Tibial nerve (tissue), 4 donors: ENCODE measurements at places on chromosomes 2 and 18. TPM values are rescaled to one million over a fixed set of nuclear protein-coding genes. Genes with fewer than 3 reads are reported as not detected.

The HOXD10 gene
- 0.39 TPM for total RNA-seq

The POMC gene
- total RNA-seq, result 9.8 TPM

The GATA6 gene
- 4.2 TPM for total RNA-seq

The CERS6 gene
- total RNA-seq, result 38.7 TPM

The FIGN gene
- 12.4 TPM for total RNA-seq

The ABCB11 gene
- not detected for total RNA-seq

The GAREM1 gene
- total RNA-seq, result 29.3 TPM

GRCh38 chr2:72778410-72778809, 47.4 kb downstream of the EXOC6B start:
- no peak for DNase-seq

GRCh38 chr2:225120186-225120585, 77.9 kb upstream of the DOCK10 start:
- DNase-seq, result no peak

- DNase-seq, result no peak
Measured at GRCh38 chr2:88656690-88657089, 29.4 kb upstream of the EIF2AK3 start.

DNA sequence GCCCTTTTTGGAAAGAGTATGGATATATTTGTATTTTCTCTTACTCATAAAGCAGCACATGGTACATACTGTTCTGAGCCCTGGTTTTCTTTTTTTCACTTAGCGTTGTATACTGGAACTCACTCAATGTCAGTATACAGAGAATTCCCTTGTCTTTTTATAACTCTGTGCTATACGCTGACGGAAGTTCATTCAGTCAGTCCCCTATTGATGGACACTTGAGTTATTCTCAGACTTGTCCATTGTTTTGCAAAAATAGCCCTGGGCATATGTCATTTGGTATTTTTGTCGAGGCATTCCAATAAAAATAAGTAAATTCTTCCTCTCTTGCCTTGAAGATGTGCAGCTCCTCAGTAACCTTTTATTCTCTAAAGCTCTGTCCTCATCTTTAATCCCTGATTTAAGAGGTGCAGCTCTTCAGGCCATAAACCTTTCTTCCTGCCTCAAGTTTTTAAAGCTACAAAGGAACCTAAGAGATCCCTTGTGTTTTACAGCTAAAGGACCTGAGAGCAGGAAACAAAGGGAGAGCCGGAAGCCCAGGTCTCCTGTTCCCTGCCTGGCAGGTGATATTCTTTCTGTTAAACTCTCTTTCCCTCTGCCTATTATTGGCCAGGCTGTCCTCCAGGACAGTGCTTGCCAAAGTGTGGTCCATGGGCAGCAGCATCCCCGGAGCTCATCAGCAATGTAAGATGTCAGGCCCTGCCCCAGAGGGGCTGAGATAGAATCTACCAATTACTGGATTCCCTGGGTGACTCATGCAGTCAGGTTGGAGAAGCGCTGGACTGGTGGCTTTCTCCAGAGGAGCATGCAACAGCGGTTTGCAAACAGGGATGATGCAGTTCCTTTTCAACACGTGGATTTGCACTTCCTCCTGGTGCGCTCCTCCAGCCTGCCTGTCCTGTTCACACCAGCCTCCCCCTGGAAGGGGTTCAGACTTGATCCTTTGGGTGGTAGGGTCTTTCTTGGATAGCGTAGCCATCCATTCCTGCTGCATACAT, 158.0 kb downstream of the NEDD4L start:
- no peak for DNase-seq

DNA sequence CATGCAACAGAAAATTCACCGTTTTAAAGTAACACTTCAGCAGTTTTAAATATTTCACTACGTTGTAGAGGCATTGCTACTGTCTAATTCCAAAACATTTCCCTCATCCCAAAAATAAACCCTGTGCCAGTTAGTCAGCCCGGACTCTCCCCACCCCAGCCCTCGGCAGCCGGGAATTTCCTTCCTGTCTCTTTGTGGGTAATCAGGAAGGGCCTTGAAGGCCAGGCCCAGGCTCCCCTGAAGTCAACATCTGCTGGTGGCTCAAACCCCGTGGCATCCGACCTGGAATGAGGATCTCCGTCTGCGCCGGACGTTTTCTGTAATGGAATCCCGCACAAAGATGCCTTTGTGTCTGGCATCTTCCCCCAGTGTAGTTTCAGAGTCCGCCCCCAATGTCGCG, 219.6 kb downstream of the SNTG2 start:
- no peak for DNase-seq

- no peak for DNase-seq
Measured at GRCh38 chr2:222296911-222297599, 1.7 kb downstream of the PAX3 start.

- DNase-seq, result no peak
Measured at GRCh38 chr2:56084111-56084901, 99.5 kb upstream of the CCDC85A start.

- DNase-seq, result no peak
Measured at GRCh38 chr2:177666408-177666807, 273.8 kb downstream of the AGPS start.

GRCh38 chr2:191506515-191506914, 171.4 kb upstream of the NABP1 start:
- DNase-seq, result no peak

GRCh38 chr2:11742317-11742701, 4.1 kb upstream of the LPIN1 start:
- DNase-seq, result no peak

DNA sequence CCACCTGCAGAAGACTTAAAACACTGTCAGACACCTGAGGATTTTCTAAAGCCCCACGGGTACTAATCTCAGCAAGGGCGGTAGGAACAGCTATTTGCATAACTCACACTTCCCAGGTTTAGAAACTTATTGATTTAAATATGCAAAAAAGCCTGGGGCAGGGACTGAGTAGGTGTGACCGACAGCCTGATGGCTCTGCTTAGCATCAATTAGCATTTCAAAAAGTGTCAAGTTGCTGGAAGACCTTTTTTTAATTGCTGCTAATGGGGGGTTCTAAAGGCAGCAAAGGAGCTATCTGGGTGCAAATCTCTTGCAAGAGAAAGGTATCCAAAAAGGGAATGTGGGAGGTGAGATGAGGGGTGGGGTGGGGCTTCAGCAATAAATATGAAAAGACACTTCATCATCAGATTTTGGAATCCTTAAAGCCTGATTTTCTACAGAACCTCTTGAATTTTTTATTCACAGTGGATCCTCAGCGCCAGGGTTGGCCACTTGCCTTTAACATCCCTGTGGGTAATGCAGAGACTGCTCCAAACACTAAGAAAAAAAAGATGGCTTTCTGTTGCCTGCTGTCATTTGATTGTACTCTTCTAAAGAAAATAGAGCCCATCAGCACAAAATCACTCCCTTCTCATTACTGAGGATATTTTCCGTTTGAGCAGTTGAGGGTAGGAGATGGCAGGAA, 121.1 kb upstream of the RMP24 start:
- no peak for DNase-seq

GRCh38 chr2:76668279-76668678, 853.9 kb downstream of the LRRTM4 start:
- DNase-seq, result no peak
